SW480 (cell line): ENCODE measurements at places on chromosomes 3 and 15.

DNA sequence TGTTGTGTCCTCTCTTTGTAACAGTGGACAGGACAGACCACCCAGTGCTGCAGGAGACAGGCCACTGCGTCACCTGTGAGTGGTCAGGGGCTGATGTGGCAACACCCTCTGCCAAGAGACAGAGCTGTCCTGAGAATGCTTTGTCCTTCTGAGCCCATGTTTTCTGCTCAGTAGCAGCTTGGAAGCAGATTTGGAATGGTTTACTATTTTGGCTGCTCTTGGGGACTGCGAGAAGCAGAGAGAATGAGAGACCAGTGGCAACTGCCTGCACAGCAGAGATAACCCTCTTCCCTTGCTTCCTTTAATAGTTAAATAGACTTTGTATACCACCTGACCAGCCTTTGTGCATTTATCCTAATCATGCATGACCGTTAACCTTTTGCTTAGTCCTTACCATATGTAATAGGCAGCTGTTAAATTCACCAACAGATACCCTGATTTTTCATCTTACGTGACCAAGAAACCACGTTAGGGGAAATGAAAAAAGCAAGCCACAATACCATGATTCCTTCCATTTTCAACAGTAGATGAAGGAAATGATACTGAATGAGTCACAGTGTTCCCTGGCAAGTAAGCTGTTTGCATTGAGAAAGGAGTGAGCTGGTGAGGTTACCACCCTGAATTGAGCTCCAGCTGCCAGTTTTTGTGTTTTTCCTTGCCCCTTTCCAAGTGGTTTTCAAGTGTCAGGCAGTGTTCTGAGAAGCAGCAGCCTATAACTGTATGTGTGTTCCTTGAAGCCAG, 35.5 kb downstream of the B3GALNT1 start:
- no peak for DNase-seq

DNA sequence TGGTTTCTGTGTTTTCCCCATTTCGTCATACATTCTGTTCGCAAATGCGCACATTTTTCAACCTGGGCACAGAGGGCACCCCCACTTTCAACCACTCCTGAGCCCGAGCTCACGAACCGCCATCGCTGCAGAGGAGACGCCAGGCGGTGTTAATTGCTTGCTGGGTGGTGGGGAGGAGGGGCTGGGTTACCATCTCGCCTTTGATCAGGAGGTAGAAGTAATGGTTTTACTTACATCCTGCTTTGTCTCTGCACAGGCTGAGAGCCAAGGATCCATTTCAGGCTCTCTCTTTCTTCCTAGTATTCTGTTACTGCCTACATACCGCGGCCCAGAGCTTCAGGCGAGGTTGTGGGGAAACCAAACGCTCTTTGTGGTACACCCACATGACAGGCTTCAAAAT, 177.3 kb upstream of the WNT5A start:
- DNase-seq: no peak

GRCh38 chr15:67089217-67090193, 24.1 kb downstream of the SMAD3 start:
- DNase-seq: no peak

DNA sequence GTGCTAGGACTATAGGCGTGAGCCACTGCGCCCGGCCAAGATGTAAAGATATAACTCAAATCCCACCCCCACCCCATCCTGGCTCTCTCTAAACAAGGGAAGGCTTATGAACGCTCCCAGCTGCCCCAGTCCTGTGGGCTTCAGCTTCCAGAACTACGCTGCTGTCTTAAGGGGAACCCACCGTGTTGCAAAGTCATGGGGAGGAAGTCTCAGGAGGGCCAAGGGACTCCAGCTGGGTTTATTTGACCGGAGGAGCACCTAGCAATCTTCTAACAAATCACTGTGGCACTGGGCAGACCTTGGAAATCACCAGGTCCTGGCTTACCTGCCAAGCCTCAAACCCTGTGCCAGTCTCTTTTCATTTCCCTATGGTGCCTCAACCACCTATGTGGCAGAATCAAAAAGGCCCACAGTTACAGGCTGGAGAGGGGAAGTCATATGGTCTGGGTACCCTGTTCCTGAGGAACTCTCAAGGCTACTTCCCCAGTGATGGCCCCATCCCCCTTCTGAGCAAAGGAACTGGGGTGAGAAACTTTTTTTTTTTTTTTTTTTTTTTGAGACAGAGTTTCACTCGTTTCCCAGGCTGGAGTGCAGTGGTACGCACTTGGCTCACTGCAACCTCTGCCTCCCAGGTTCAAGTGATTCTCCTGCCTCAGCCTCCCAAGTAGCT, 83.4 kb downstream of the RBPMS2 start:
- no peak for DNase-seq

- no peak for DNase-seq
These were observed 46.6 kb upstream of the SNRK start for GRCh38 chr3:43239755-43240154.

GRCh38 chr3:72270072-72270681, 485.2 kb upstream of the PROK2 start:
- DNase-seq: peak; percentile 78

DNA sequence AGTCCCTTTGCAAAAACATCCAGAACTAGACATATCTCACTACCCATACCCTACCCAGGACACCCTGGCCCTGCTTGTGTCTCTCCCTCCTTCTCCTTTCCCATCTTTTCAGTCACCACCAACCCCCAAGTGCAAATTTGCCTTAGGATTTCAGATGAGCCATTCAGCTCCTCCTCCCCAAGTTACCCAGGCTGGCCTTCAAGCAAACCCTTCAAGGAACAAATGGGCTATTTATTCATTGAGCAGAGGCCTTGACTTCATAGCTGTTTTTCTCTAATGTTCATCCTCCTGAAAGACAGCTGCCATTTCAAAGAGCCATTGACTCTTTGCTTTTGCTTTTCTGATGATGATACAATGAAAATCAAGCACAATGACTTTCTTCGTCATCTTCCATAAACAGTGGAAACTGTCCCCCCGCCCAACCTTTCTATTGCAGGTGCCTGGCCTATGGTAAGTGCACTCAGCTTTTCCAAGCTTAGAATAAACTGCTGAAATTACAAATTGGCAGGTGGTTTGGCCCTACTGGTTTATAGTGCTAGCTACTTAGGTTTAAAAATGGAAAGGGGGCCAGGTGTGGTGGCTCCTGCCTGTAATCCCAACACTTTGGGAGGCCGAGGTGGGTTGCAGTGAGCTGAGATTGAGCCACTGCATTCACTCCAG, 26.1 kb upstream of the KLHL6 start:
- no peak for DNase-seq

GRCh38 chr15:39602143-39602542, 21.3 kb downstream of the THBS1 start:
- no peak for DNase-seq

- DNase-seq: no peak
These were observed 90.0 kb downstream of the ANO10 start for GRCh38 chr3:43531835-43532234.
